ENCODE measurements at places on chromosomes 12 and 14.
A peak's percentile ranks its signal among the peaks of the same experiment; 100 is the strongest.

DNA sequence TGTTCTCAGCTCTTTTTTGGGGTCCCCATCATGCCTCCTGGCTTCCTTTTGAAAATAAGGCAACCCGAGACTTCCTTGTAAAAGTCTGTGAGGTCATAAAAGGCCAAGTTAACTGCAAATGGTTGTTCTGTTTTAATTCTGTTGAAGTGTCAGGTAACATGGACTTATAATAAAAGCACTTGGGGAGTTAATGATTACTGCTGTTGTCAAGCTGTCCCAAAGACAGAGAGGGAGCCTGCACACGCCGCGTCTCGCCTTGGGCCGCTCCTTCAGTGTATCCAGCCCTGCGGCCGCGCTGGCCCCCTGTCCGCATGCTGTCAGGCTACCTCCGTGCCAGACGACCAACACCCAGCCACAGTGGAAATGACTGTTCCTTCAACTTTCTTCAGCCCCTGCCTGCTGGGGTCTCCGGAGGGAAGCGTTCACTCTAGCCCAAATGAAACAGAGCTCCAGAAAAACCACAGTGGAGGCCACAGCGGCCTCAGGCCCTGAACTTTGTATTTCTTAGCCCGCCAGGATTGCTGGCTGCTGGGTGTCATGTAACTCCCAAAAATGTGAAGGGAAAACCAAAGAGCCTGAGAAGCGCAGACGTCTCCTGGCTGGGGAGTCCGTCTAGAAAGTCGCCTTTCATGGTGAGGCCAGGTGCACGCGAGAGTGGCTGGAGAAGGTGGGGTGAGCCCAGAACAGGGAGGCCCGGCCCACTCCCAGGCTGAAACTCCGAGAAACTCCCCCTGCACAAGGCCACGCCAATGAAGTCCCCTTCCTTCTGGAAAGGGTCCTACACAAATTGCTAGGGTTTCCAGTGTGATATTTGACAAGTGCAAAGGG, 189.1 kb downstream of the ZFP36L1 start:
- DNase-seq, result no peak

DNA sequence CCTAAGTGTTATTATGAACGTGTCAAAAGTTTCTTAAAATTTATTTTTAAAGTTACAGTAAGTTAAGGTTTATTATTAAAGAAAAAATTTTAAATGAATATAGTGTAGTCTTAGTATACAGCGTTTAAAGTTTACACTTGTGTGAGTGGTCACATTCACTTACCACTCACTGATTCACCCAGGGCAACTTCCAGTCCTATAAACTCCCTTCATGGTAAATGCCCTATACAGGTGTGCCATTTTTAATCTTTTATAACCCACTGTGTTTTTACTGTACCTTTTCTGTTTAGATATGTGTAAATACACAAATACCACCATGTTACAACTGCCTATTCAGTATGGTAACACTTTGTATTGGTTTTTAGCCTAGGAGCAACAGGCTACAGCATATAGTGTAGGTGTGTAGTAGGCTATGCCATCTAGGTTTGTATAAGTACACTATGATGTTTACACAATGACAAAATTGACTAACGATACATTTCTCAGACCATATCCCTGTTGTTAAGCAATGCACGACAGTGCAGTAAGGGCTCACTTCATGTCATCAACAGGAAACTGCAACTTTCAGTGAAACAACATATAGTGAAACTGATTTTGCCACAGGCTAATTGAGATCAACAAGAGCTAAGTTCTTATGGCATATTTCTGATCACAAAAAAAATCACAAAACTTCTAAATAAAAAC, 112.0 kb upstream of the TMCC3 start:
- DNase-seq, result no peak

GRCh38 chr14:74049876-74050495, 30.8 kb downstream of the BBOF1 start:
- DNase-seq, result no peak

- DNase-seq, result no peak
These were observed 690.3 kb downstream of the AACS start for GRCh38 chr12:125755512-125755911.

DNA sequence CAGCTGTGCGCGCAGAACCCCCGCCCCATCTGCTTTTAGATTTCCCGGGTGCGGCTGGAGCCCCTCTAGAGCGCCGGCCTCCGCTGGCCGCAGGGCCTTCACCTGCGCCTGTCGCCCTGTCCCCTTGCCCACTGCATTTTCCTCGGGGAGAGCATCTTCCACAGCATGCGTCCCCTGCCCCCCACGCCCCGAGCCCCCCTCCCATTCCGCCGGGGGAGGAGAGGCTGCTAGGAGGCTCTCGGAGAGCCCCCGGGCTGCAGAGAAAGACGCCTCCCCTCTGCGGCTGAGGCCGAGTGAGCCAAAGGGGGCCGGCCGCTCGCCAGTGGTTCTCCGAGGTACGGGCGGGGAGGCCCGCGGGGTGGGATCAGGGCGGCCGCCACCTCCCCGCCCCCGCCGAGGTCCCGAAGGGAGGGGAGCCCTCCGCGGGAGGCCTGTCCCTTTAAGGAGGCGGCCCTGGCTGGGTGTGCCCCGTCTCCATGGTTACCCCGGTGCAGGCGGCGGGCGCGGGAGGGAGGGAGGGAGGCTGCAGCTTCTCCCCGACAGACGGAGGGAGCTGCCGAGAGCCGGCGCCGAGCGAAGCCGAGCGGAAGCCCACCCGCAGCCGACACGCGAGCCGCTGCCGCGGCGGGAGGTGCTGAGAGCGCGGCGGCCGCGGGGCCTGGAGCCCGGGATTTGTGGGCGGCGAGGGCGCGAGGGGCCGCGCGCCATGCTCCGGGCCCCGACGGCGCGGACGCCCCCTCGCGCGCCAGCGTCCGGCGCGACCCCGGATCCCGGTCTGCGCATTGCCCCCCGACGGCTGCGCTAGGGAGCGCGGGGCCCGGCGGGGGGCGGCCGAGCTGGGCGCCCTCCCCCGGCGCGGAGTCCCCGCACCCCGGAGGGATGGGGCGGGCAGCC, at the start of gene KCNH3:
Gene KCNH3 (plus strand): TSS at position 521 of the 894 bp plus-strand sequence. CDS start 387 bp downstream, outside the sequence.
- DNase-seq, result peak; percentile 81

GRCh38 chr12:27456618-27457017, 10.1 kb downstream of the SMCO2 start:
- DNase-seq, result no peak

DNA sequence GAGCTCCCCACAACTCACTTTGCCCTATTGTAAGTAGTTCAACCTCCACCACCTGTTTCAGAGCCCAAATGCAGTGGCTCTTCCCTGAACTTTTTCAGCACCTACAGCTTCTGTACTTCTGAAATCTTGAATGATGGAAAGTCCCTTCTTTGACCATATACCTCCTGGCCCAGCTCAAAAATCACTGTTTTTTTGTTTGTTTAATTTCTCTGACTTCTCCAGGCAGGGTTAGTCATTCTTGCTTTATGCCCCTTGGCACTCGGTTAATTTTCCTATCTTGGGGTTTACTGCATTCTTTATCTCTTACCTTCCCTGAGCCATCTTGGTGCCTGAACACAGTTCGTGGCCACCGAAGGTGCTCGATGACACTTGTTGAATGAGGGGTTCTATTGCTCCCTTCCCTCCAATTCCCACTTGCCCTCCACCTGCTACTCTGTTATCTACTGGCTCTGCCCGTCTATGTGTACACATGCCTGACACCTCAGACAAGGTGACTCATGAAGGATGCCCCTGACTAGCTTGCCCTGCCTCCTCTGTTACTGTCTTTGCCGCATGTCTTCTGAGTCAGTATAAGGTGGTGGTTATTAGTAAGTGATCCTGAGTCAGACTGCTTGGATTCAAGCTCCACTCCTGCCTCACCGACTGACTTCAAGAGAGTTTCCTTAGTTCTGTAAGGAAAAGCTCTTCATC, 4.4 kb downstream of the AMHR2 start:
- DNase-seq, result no peak

GRCh38 chr12:2185751-2186341, 133.1 kb downstream of the CACNA1C start:
- no peak for DNase-seq

- no peak for DNase-seq
These were observed 38.3 kb downstream of the ATF7IP start for GRCh38 chr12:14403711-14404196.

- DNase-seq, result no peak
These were observed 9.1 kb upstream of the SERPINA11 start for GRCh38 chr14:94461526-94462218.

DNA sequence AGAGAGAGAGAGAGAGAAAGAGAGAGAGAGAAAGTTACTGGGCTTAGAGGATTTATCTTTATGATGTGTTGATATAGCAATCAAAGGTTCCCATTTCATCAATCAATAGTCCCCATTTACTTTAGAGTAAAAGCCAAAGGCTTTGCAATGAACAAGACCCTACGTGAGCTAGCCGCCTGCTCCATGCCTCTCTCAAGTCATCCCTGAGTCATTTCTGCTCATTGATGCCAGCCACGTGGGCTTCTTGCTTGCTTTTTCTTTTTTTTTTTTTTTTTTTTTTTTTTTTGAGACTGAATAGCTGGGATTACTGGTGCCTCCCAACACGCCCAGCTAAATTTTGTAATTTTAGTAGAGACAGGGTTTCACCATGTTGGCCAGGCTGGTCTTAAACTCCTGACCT, 70.9 kb downstream of the GPR135 start:
- DNase-seq, result no peak

DNA sequence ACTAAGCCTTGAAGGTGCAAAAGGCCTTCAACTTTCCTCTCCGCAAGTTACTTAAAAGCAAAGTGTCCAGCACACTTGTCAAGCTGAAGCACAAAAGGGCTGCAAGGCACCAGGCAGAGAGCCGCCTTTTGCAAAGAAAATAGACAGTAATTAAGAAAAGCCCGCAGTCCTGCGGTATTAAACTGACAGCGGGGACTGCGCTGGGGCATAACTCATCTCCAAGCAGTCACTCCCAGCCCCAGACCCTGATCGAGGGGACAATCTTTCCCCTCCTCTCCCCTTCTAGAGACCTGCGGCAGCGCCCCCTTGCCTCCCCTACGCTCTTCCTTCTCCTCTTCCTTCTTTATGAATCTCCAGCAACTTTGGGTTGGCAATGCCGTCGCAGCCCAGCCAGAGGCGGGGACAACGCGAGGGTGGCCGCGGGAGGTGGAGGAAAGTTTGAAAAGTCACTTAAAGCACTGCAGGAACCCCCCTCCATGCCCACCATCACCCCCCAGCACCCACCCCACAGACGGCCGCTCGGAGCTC, 200.9 kb upstream of the CAND1 start:
- no peak for DNase-seq

DNA sequence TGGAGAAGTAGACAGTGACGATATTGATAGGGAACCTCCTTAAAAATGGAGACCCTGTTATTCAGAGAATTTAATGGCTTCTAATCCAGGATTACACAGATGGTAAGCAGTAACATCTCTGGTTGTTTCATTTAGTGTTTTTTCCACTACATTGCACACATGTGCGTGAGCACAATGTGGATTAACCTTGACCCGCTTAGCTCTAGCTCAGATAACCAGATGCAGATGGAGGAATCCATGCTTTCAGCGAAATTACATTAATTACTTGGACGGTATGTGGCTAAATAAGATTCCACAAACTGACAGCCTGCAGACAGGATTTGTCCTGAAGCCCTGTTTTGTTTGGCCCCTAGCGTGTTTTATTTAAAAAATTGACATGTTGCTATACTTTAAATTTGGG, 378.4 kb downstream of the CCDC91 start:
- DNase-seq, result no peak

DNA sequence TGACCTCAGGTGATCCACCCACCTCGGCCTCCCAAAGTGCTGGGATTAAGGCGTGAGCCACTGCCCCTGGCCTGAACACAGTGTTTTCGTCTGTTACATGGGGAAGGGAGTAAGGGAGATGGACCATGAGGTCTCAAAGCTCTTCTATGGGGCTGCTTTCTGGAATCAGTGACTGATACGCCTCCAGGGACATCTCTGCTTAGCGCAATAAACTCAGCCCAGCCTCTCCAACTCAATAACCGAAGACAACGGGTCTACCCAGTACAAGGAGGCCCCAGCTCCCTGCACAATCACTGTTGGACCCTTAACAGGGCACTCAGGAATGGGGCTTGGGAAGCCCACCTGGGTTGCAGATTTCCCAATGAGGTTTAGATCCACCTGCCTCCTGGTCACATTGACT, 42.6 kb upstream of the CHGA start:
- no peak for DNase-seq

DNA sequence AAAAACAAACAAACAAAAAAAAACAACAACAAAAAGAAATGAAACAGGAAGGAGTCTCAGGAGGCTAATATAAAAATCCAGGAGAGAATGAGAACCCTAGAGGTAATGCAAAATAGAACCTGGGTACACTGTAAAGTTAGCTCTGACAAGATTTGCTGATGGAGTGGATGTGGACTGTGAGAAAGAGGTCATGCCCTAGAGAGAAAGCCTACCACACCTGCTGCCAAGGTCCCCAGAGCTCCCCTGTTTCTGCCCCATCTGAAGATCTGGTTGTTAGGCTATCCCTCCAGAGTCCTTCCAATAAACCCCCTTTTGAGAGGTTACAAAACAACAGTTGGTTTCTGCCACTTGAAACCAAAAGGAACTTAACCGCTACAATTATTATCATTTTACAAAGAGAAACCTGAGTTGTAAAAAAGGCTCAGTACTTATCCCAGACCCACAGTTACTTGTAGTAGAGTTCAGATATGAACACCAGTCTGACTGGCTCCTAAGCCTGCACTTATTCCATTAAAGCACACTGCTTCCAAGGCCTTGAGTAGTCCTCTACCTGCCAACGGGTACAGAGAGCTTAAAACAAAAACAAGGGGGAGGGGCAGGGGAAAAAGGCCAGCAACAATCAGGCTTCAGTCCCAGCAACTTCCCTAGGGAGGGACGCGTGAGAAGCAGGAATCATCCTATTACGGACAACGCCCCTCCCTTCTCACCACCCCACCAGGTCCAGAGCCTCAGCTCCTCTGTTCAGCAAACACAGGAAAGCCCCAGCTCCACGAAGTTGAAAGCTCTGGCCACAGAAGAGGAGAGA, 27.7 kb downstream of the PPP1R13B start:
- DNase-seq, result no peak

DNA sequence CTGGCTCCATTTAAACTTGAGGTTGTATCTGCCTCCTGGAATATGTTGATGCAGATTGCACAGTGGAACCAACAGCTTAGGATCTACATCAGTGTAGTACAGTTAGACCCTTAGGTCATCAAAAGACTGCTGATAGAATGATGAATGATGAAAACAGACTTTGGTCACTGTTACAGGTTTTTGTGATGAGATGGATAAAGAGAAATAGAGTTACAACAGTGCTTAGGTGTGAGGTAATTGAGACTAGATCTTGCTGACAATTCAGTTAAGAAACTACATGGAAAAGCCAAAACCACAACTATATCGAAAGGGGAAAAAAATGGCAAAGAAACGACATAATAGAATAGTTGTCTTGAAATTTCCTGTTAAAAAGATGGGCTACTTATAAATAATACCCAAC, 145.7 kb upstream of the LMNTD1 start:
- no peak for DNase-seq

DNA sequence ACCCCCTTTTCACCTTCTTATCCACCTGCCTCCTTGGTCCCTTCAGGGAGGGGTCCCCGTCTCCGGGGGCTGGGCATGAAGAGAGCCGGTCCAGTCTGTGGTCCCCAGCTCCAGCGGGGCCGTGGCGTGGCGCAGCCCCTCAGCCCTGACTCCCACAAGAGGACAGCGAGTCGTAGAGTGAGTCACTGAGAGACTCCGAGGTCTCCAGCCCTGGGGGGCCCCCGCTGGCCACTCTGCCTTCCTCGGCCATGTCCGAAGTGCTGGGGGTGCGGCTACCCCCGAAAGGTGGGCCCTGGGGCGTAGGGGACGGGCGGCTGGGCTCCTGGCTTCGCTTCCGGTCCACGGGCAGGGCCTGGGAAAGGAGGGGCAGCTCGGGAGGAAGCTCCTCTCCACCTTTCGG, 36.5 kb downstream of the NCKAP5L start:
- no peak for DNase-seq

GRCh38 chr12:107385509-107385908, 292.2 kb upstream of the CRY1 start:
- DNase-seq, result no peak
